ENCODE measurements at places on chromosomes 2 and 18.

GRCh38 chr2:148184976-148185375 lies 164.1 kb downstream of the MBD5 start:
- peak; percentile 43 for DNase-seq

GRCh38 chr2:68294913-68295312 lies 24.8 kb downstream of the CNRIP1 start:
- no peak for DNase-seq

DNA sequence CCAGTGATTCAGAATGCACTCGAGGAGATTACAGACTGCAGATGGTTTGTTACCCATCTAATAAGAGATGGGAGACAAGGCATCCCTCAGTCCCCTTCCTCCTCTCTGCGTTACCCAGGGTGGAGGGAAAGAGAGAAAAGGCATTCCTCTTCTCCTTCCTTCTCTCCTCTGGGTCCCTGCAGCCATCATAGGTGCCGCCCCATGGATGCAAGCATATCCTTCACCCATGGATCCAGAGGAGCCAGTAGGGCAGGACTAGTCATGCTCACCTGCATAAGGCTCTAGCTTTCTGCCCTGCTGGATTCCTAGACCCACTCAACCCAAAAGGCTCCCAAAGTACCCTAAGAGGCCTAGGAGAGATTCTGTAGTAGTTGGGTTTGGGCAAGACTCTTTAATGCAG lies 20.4 kb downstream of the CMPK2 start:
- no peak for DNase-seq

DNA sequence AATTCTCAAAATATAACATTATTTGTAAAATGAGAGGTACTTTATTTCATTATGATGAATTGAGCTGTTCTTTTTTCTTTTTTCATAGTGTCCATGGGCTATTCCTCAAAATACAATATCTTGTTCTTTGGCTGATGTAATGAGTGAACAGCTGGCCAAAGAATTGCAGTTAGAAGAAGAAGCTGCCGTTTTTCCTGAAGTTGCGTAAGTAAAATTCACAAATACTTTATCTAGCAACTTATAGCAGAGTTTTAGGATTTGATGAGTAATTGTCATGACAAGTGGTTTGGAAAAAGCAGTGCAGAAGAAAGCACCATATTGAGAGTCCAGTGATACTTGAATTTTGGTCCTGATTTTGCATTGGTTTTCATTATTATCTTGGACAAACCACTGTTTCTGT lies 9.8 kb downstream of the RIOK3 start:
- no peak for DNase-seq

GRCh38 chr2:45000341-45000901 lies 8.8 kb downstream of the SIX2 start:
- DNase-seq: no peak

DNA sequence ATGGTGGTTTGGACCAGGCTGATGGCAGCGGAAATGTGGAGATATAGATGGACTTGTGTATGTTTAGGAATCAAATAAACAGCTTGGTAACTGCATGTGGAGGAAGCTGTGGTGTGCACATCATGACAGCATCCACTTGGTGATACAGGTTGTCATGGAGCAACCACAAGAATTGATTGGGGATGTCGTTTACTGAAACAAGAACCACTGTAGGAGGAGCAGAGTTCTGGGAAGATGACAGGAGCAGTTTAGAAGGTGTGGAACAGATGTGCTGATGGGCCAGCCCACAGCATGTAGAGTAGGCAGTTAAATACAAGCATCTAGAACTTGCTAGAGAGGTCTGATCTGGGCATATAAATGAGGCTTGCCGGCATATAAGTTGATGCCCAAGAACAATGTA lies 152.4 kb upstream of the SERPINE2 start:
- DNase-seq: no peak

- DNase-seq: peak; percentile 43
These were observed 18.0 kb downstream of the NAB1 start for GRCh38 chr2:190666895-190667294.

DNA sequence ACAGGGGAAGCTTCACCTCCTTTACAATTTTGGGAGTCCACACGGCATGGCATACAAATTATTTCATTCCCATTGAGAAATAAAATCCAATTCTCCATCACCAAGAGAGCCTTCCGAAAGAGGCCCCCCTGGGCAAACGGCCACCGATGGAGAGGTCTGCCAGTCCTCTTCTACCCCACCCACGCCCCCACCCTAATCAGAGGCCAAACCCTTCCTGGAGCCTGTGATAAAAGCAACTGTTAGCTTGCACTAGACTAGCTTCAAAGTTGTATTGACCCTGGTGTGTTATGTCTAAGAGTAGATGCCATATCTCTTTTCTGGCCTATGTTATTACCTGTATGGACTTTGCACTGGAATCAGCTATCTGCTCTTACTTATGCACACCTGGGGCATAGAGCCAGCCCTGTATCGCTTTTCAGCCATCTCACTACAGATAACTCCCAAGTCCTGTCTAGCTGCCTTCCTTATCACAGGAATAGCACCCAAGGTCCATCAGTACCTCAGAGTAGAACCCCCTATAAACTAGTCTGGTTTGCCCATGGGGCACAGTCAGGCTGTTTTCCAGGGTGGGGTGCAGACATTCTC lies 58.3 kb downstream of the BCL11A start:
- no peak for DNase-seq

DNA sequence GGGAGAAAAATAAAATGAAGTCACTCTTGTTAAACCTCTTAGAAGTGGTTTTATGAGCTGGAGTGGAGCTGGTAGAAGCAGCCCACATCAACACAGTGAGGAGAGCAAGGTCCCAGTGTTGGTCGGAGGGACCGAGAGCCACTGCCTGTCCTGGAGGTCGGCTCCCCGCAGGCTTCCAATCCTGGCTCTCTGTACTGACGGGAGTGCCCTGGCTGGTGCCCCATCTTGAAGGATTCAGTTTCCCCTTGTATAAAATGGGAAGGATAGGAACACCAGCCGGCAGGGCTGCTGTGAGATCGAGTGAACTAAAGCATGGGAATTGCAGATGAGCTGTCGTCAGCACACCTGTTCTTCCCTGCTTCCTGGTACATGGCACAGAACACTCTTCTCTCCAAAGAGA lies 104.3 kb upstream of the ID2 start:
- DNase-seq: no peak

DNA sequence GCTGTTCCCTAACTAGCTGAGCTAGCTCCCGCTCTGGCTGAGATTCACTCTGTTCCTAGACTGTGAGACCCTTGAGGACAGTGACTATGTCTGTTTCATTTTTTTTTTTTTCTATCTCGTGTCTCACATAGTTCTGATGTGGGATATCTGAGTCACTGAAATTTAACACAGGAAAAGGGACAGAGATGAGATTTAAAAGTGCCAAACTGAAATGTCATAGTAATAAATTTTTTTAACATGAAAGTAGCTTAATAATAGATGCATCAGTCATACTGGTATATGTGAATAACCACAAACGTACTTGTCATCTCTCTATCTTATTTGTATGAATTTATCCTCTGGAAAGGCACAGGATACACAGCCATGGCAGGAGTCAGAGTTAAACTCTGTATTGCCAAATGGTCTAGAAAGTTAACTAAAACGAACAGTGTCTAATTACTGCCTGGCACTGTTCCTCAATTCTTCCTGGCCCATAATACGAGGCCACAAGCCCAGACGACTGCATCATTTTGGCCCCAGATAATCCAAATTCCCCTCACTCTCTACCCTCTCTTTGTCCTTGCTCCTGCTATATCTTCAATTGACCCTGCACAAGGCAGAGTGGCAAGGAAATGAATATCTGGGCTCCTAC lies 87.5 kb downstream of the SATB2 start:
- DNase-seq: no peak

GRCh38 chr18:41466436-41467160 lies 488.4 kb upstream of the PIK3C3 start:
- no peak for DNase-seq

GRCh38 chr2:142722569-142722968 lies 154.9 kb upstream of the KYNU start:
- DNase-seq: no peak

- no peak for DNase-seq
These were observed 10.5 kb downstream of the CYTIP start for GRCh38 chr2:157433394-157433793.

DNA sequence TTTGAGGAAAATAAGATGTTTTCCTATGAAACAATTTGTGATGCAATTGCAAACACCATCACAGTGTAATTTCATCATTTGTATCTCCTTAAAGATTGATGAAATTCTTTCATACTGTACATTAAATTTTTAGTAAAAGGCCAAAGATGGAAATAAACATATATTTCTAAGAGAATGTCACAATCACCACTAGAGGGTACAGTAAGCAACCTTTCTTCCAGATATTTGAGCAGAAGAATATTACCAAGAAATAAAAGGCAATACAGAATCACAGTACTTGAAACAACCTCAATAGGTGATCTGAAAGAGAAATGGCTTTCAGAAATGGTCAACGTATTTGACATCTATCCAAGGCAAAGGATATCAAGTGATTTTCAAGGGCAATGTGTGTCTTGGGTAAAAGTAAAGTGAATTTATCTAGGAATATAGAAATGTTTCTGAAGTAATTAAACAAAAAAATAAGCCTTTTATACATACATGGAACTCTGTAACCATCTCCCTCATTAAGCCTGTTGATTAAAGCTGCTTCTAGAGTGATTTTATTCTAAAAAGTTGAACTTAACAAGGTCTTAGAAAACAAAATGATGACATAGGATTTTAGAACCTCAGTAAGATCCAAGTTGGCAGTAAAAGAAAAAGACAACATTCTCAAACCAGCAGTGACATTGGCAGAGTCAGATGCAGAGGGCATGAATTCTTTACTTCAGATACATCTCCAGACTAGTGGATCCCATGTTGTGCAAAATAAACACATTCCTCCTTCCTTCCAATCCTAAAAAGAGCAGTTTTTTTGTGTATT lies 90.3 kb upstream of the SESTD1 start:
- peak; percentile 81 for DNase-seq

DNA sequence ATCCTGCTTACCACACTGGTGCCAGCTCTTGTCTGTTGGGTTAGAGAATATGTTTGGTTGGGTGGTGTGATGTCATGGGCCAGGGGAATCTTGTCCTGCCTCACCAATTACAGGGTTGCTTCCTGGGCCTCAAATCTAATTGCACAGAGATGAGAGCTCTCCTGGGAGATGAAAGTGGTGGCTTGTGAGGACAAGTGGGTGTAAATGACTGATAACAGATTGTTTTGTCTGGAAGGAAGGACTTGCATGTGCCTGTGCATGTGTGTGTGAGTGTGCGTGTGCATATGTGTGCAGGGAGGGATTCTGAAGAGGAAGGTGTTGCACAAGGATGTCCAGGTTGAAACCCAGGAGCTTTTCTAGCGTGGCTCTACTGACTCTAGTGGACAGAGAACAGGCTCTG lies 271.9 kb downstream of the LOXHD1 start:
- no peak for DNase-seq

GRCh38 chr18:72171596-72171995 lies 372.5 kb downstream of the CBLN2 start:
- DNase-seq: no peak

- DNase-seq: no peak
These were observed 127.0 kb downstream of the GAREM1 start for GRCh38 chr18:32343634-32344033.

GRCh38 chr2:175806125-175806490 lies 196.0 kb downstream of the LNPK start:
- no peak for DNase-seq

GRCh38 chr2:20573620-20574422 lies 77.1 kb downstream of the HS1BP3 start:
- no peak for DNase-seq

GRCh38 chr2:151437630-151438029 lies 27.9 kb downstream of the RIF1 start:
- peak; percentile 54 for DNase-seq

DNA sequence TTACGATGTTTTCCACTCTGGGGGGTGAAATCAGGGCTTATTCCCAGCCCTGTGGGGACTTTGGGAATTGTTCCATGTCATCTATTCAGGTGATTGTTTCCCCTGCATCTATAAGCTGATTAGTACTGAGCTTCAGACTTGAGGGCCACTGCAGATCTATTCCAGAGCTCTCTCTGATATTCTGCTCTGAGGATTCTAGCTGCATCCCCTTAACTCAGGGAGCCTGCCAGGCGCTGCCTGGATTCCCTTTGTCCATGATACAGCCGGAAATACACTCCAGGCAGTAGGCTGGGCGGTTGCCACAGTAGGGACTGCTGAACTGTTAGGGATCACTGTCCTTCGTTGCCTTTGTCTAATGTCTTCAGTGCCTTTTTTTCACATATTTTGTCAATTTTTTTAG lies 31.3 kb downstream of the PTRHD1 start:
- no peak for DNase-seq

DNA sequence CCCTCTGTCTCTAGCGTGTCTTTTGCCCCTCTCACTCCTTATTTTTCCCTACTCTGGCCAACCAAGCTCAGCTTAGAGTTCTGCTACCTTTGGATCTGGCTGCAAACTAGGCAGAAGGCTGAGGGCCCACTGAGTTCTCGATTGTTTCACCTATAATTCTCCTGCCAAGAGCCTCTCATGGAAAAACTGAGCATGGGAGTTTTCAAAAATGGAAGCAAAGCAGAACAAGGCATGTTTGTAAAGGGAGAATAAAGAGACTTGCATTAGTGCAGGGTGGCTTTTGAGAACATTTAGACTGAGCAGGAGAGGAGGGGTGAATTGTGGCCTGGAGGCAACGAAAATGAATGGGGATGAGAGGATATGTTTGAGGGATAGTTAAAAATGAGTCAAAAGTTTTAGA lies 45.9 kb downstream of the FSHR start:
- DNase-seq: no peak

DNA sequence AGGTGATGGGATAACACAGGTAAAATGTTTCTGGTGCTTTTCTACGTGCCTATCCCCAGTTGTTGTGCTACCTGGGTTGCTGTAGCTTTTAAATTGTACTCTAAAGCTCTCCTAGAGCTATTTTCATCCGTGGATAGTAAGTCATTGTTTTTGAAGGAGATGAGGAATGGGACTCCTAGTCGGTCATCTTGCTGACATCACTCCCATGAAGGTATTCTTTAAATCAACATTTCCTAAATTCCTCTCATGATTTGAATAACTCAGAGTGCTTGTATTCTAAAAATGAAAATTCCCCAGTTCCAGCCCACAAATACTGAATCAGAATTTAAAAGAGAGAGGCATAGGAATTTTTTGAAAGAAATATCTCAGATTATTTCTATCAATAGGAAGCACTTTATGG lies 44.3 kb downstream of the CCDC148 start:
- no peak for DNase-seq

DNA sequence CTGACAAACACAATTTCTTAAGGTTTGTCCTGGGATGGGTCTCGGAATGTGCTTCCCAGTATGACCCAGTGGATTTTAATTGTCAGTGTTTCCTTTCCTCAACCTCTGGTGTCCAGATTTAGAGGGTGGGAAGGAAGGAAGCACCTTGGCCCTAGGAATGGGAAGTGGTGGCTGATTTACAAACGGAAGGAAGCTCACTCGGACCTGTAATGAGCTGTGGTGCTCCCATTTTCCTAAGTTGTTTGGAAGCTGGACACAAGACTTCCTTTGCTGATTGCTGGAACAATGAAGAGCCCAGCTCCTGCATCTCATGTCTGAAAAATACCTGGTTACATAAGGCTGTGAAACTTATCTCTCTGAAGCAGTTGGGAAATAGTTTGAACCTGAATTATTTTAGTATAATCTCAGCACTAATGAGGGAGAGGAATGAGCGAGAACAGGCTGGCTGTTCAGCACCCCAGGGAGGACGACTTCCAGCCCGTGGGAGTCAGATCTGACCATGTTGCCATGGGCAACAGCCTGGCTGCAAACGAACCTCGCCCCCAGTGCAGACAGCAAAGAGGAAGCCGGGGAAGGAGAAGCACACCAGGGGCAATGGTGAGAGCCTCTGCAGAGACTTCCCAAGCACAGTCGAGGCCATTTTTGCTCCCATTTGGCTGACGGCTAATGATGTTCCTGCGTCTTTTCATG lies 74.4 kb upstream of the ASB18 start:
- no peak for DNase-seq
